ENCODE measurements at places on chromosomes 16 and 17. TPM values are rescaled to one million over a fixed set of nuclear protein-coding genes. Genes with fewer than 3 reads are reported as not detected.

- DNase-seq: no peak
These were observed 361.6 kb downstream of the GRIN2A start for GRCh38 chr16:9820476-9821246.

- DNase-seq: no peak
These were observed 54.9 kb downstream of the LDHD start for GRCh38 chr16:75061669-75062068.

- no peak for DNase-seq
These were observed 218.5 kb upstream of the CIBAR2 start for GRCh38 chr16:85330694-85331188.

GRCh38 chr17:78449983-78450595 lies 71.6 kb downstream of the PGS1 start:
- no peak for DNase-seq

DNA sequence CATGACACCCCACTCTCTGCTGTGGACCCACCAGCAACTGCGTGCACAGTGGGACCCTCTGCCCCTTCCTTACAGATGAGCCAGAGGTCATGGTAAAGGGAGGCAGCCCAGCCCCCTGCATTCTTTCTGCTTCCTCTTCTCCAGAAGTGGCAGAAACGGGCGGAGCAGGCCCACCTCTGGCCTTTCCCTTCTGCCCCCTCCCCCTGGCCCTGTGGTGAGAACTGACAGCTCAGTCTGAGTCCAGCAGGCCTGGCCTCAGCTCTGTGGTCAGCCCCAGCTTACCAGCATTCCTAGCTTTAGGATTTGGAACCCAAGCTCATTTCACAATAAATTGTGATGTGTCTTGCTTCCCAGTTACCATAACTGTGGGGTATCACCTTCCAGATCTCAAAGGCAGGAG lies 4.8 kb upstream of the ANKRD11 start:
- no peak for DNase-seq

DNA sequence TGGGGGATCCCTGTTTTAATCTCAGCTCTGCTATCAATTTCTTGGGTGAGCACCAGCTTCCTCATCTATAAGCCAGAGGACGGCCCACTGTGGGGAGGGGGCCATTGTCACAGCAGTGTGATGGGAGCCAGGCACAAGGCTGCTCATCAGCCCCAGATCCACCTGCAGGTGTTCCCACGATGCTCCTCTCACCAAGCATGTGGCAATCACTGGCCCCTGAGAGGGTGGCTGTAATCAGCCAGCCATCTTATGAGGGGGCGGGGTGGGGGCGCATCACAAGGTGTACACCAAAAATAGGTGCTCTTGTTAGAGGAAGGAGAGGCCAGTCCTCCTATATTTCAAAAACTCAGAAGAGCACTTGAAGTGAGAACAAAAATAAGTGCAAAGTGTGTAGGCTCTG lies 31.2 kb downstream of the HNF1B start:
- no peak for DNase-seq

NPIPA5 gene
- polyA plus RNA-seq: 4.6 TPM

DNA sequence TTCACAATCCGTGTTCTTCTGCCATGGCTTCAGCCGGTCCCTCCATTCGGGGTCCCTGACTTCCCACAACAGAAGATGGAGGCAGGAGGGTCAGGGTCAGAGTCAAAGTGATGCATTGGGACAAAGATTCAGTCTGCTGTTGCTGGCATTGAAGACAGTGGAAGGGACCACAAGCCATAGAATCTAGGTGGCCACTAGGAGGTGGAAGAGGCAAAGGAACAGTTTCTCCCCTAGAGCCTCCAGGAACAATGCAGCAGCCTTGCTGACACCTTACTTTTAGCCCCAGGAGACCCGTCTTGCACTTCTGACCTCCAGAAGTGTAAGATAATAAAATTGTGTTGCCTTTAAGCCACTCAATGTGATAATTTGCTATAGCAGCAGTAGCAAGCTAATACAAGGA lies 55.9 kb downstream of the MFSD11 start:
- DNase-seq: no peak

DNA sequence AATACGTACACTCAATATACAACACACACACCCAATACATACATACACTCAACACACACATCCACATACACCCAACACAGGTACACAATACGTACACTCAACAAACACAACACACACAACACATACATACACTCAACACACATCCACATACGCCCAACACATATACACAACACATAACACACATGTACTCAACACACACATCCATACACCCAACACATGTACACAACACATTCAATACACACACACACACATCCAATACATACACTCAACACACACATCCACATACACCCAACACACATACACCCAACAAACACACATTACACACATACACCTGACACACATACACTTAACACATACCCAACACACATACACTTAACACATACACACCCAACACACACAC lies 95.9 kb downstream of the CCDC182 start:
- no peak for DNase-seq

- no peak for DNase-seq
These were observed 74.5 kb downstream of the ZNF423 start for GRCh38 chr16:49781401-49781800.

DNA sequence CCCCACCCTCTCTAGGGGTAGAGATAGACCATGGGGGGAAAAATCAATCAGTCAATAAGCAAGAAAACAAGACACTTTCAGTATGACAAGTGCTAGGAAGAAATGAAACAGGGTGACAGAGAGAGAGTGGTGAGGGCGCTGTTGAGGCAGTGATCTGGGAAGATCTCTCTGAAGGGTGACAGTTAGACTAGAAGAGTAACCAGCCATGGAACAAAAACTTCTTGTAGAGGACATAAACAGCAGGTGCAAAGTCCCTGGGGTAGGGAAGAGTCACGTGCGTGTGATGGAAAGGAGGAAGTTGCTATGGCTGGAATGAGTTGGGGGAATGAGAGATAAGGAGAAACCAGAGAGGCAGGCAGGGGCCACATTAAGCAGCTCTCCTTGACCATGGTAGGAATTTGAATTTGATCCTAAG lies 16.8 kb upstream of the EMP2 start:
- no peak for DNase-seq

DNA sequence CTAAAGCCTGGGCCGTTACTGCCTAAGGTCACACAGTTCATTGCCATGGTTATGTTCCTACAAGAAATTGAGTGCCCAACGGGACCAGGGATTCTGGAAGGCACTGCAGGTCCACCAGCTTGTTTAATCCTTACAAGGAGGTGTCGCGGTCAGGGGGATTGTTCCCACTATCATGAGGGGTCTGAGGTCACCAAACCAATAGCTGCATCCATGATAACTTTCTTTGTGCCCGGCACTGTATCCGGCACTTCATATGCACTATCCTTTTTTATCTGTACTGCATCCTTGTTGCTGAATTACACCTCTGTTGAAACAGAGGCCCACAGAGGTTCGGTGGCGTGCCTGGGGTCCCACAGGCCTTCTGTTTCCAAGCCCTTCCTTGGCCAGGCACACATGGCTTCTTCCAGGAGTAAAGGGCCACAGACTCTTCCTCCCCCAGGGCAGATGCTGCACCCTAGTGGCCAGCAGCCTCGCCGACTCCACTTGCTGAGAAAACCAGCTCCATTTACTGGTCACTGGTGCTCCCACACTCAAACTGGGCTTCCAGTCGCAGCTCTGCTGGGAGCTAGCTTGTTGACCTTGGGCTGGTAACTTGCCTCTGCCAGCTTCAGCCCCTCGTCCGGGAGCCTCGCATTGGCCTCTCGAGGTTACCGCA lies 82.0 kb upstream of the PLCG2 start:
- no peak for DNase-seq

DNA sequence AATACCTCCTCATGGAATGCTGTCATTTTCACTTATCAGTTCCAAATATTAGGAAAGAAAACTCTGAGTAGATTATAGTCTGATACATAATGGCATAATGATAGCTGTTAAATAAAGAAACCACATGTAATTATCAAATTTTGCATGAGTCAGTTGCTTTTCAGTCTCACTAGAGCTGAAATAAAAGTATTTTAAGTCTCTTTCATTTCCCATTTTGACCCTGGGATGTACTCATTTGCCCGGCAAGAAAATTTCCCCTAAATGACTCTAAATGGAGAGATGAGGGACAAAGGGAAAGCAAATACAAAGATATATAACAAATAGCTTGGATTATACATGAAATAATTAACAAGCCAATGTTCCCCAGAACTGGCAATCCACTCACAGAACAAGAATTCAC lies 47.9 kb upstream of the CPHXL start:
- no peak for DNase-seq

DNA sequence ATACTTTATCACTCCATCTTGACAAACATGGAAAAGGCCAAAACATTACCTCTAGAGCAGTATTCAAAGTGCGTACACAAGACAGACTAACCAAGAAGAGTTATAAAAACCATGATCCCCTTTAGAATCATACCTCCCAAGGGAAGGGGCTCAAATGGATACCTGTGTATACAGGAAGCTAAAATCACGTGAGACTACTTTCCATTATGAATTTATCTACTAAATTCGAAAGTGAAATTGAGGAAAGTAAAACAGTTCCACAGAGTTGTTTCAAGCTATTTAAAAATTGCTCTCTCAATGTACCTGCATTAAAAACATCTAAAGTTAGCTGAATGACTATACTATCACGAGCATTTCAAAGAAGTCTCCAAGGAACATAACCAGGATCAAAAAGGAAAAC lies 32.7 kb downstream of the AP1G1 start:
- DNase-seq: no peak

- no peak for DNase-seq
These were observed 31.6 kb downstream of the HOXB1 start for GRCh38 chr17:48499248-48499647.

DNA sequence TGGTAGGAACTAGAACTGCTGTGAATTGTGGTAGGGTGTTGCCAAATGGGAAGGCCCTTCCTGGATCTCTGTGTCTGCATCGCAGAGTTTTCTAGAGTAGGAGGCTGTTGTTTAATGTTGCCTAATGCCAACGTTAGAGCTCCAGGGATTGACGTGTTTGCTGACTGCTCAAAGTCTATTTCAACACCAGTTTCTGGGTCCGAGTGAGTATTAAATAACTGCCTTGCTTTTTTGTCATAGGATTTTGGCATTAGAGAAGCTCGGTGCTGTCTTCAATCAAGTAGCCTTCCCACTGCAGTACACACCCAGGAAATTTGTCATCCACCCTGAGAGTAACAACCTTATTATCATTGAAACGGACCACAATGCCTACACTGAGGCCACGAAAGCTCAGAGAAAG lies 40.0 kb downstream of the SF3B3 start:
- no peak for DNase-seq

DNA sequence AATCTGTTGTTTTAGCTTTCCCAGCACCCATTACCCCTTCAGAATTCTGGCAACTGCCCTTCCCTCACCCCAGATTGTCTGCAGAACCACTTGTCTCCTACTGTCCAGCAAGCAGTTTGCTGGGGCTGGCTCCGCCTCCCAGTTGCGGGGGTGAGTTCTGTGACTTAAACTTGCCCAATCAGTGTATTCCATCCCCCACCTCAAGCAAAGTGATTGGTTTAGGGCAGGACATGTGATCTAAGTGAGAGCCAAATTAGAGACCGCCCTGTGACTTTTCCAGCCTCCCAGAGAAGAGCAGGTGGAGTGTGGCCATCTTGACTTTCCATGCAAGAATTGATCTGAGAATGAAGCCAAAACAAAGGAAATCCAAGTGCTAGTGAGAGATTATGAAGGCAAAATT lies 22.7 kb upstream of the SRCIN1 start:
- DNase-seq: no peak

PKMYT1 gene
- 1.1 TPM for polyA plus RNA-seq

- DNase-seq: no peak
These were observed 151.2 kb downstream of the CMIP start for GRCh38 chr16:81595629-81596292.

DNA sequence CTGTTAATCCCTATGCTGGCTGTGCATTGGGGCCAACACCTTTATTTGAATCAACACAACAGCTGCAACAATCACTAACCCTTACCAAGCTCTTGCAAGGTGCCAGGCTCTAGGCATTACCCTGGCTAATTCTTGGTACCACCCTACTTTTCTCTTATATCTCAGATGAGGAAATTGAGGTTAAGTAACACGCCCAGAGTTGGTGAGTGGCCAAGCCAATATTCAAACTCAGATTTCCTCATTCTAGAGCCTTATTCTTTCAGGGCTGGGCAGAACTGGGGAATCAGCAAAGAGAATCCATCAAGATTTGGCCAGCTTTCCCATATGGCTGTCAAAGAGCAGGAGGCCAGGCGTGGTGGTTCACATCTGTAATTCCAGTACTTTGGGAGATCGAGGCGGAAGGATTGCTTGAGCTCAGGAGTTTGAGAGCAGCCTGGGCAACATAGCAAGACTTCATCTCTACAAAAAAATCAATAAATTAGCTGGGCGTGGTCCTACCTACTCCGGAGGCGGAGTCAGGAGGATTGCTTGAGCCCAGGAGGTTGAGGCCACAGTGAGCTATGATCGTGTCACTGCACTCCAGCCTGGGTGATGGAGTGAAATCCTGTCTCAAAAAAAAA lies 23.7 kb downstream of the ARSG start:
- DNase-seq: no peak

GRCh38 chr17:7218166-7218565 lies 1.5 kb downstream of the DLG4 start:
- no peak for DNase-seq

DNA sequence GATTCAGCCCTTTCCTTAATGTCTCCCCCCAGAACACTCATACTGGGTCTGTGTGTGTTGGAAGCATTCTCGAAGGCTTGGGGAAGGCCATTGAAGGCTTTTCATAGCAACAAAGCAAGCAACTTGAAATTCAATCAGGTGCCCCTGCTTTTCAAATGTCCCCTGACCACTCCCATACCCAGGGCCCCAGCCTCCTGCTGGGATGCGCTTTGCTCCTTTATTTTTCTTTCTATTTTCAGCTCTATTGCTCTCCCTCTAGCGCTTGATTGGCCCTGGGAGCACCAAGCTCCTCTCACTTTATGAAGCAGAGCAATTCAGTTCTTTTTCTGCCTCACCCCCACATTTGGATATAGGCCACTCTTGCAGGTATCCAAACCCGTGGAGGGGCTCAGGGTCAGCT lies 92.0 kb downstream of the WSCD1 start:
- no peak for DNase-seq

- peak; percentile 32 for DNase-seq
These were observed 74.7 kb downstream of the CHD9 start for GRCh38 chr16:53129281-53130158.

DNA sequence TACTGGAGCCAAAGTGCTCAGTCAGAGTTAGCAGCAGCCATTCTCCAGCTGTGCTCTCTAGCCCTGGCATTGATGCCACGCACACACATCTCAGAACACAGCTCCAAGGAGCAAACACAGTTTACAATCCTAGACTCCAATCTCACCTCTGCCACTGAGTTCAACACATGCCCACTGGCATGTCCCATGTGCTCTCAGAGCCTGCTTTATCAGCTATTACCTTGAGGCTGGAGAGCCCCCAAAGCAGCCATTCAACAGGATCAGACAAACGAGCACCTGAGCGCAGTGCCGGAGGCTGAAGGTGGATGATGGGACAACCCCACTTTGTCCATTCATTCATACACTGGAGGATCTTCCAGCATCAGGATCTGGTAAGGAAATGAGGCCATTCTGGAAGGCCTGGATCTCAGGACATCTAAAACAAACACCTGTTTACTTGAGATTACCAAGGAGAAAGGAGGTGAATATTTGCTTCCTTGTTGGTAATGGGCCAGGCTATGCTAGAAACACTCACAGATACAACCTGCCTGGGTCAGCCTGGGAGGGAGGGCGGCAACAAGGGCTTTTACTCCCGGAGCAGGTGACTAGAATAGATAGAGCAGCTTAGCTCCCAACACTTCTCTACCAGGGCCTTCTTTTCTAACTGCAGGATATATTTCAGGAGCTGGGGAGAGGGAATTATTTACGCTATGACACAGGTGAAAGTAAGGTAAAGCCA lies 25.4 kb downstream of the RANBP10 start:
- no peak for DNase-seq

GRCh38 chr17:82560252-82560642 lies 40.7 kb downstream of the FOXK2 start:
- DNase-seq: no peak

LDAF1 gene
- 83.4 TPM for polyA plus RNA-seq
